ENCODE measurements at places on chromosomes 1 and 21. TPM values are rescaled to one million over a fixed set of nuclear protein-coding genes. Genes with fewer than 3 reads are reported as not detected.

DNA sequence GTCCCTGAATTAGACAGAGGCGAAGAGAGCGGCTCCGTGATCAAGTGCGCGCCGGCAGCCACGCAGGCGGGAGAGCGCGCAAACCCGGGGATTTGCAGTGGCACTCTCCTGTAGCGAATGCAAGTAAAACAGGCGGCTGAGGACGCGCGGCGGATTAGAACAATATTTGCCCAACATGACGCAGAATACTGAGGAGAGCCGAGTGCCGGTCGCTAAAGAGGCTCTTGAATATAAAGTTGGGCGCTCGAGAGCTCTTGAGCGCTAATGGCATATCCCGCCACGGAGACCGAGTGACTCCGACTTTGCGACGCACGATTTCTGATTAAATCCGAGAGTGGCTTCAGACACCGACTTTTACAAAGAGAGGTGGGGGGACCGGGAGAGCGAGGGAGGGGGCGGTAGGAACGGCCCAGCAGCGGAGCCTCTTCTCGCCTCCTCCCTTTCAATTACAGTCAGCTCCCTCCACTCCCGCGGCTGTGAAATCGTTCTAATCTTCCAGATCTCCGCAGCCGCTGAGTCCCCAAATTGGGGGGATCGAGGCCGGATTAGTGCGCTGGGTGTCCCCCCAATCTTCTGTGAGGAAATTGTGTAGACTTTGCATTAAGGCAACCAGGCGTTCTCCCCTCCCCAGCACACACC lies 2.3 kb downstream of the PAX7 start:
- H3K4me1 ChIP-seq: no peaks in the 10 kb centered on the region
- no peak overlapping the region for H3K4me3 ChIP-seq
- H3K36me3 ChIP-seq: no peaks in the 10 kb centered on the region
- no peak for DNase-seq
- H3K27ac ChIP-seq: no peak overlapping the region

- DNase-seq: no peak
- no peaks in the 10 kb centered on the region for H3K36me3 ChIP-seq
- H3K4me3 ChIP-seq: no peak overlapping the region
- H3K4me1 ChIP-seq: peaks cover 23% of the 10 kb centered on the region
- no peaks in the 10 kb centered on the region for H3K27me3 ChIP-seq
Measured at GRCh38 chr1:157487504-157487903, 64.8 kb downstream of the FCRL5 start.

GRCh38 chr1:101942516-101943193 lies 54.1 kb downstream of the OLFM3 start:
- H3K4me3 ChIP-seq: no peak overlapping the region
- DNase-seq: no peak
- H3K36me3 ChIP-seq: no peaks in the 10 kb centered on the region
- no peaks in the 10 kb centered on the region for H3K4me1 ChIP-seq
- H3K27me3 ChIP-seq: no peaks in the 10 kb centered on the region

GRCh38 chr1:27383039-27383605 lies at the start of gene CD164L2:
Gene CD164L2 (minus strand): TSS chr1:27383333. CDS start chr1:27383239, 94 bp downstream.
- H3K27ac ChIP-seq: no peak within 1 kb of the TSS
- H3K4me3 ChIP-seq: no peak within 1 kb of the TSS
- no peaks in the 10 kb centered on the region for H3K27me3 ChIP-seq
- DNase-seq: peak; percentile 62

The OR2T1 gene
- not detected for total RNA-seq

The P3R3URF gene
- total RNA-seq: not detected

The MYCL gene
- 0.70 TPM for total RNA-seq
